ENCODE measurements at places on chromosomes 3 and 15. TPM values are rescaled to one million over a fixed set of nuclear protein-coding genes. Genes with fewer than 3 reads are reported as not detected.

TMEM45A gene
- 1.9 TPM for total RNA-seq

GABRR3 gene
- not detected for total RNA-seq

HACL1 gene
- 24.2 TPM for total RNA-seq

EPHA3 gene
- total RNA-seq = not detected

GOLGA8K gene
- 0.31 TPM for total RNA-seq

PGBD4 gene
- total RNA-seq = 1.5 TPM

GOLGA8Q gene
- 0.11 TPM for total RNA-seq

CD276 gene
- total RNA-seq = 76.9 TPM

SAXO2 gene
- total RNA-seq = 2.1 TPM

GOLGA8T gene
- 1.6 TPM for total RNA-seq

TMEM207 gene
- not detected for total RNA-seq

BNC1 gene
- 0.65 TPM for total RNA-seq

SPINK8 gene
- total RNA-seq = not detected

Data from A549 treated with AZD2906 at 1 μM for 4 hours (cell line).